ENCODE measurements at places on chromosomes 16 and 17. TPM values are rescaled to one million over a fixed set of nuclear protein-coding genes. Genes with fewer than 3 reads are reported as not detected.

Gene NOG
- 114 TPM for total RNA-seq

- no peak for DNase-seq
These were observed at the start of gene TMED6 for GRCh38 chr16:69351309-69352027. Gene TMED6 (minus strand): TSS chr16:69351786. CDS start chr16:69351753, 33 bp downstream.

- no peak for DNase-seq
These were observed 93.3 kb downstream of the TOX3 start for GRCh38 chr16:52453644-52454043.

DNA sequence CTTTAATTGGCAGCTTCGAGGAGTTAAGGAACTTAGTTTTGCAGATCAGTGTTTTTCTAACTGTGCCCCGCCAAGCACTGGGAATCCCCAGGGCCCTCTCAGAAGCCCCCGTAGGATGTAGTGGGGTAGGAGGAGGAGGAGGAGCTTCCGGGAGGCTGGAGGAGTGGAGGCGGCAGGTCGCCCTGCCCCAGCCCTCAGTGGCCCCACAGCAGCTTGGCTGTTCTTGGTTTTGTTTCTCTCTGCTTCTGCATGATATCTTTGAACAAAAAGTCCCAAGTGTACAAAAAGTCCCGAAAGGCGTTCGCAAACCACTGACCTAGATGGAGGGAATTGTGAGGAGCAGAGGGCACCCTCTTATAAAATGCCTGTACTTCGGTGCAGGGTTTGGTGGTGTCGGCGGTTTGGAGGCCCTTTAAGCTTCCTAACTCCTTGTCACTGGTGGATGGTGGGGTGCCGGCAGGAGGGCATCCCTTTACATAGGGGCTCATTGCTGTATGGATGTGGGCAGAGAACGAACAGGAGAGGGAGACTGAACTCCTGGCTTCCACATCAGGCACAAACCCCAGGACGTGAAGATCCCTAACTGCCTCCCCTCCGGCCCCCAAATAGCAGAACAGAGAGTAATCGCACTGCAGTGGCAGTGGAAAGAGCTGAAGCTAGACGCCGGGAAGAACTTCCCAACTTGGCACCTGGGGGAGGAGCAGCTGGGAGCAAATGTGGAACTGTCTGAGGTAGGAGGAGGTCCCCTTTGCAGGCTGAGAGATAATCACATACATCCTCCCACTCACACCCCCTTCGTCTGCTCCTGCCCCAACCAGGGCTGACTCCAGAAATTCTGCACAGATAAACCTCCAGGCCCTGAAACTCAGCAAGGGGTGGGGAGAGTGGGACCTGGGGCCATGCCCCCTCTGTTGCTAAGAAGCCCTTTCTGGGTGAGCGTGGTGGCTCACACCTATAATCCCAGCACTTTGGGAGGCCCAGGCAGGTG, 20.1 kb downstream of the EPOP start:
- no peak for DNase-seq
